Stimulated activated naive CD8-positive, alpha-beta T cell treated with anti-CD3 and anti-CD28 coated beads, Interleukin-15, Interleukin-2, amounts not matched to agents 100 U/mL and 50 U/mL, for 24 hours (primary cell): ENCODE measurements at places on chromosomes 2 and 18.
A peak's percentile ranks its signal among the peaks of the same experiment; 100 is the strongest.

DNA sequence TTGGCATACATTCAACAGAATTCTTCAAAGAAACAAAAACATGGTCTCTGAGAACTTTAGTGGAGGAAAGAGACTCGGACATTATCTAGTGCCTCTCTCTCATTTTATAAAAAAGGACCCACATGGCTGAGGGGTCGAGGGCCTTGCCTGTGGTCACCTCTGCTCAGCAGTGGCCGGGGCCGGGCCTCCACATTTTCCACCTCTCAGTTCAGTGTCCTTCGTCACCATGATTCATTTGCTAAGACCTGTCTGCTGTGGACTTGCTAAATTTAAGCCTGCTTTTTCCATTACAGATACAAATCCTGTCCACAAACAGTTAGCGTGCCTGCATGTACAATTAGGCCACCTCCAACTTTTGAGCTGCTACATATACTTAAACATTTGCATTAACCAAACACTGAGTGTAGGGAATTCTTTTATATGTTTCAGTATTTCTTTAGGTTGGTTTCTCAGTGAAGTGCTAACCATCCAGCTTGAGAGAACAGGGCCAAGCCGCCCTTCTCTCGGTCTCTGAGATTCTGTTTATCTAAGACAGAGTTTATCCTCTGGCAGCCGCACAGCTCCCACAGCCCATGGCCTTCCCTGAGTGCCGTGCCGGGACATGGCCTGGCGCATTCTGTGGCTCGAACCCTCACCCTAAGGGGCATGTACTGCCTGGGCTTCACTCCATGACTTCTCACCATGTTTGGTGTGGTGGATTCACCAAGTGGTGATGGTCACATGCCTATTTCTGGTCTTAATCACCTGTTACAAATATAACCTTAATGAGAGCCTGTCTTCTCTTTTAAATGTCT is 46.2 kb downstream of the COA5 start:
- no peak for DNase-seq

- DNase-seq, result no peak
Observed at GRCh38 chr18:76461692-76462325, 33.2 kb downstream of the ZNF516 start.

DNA sequence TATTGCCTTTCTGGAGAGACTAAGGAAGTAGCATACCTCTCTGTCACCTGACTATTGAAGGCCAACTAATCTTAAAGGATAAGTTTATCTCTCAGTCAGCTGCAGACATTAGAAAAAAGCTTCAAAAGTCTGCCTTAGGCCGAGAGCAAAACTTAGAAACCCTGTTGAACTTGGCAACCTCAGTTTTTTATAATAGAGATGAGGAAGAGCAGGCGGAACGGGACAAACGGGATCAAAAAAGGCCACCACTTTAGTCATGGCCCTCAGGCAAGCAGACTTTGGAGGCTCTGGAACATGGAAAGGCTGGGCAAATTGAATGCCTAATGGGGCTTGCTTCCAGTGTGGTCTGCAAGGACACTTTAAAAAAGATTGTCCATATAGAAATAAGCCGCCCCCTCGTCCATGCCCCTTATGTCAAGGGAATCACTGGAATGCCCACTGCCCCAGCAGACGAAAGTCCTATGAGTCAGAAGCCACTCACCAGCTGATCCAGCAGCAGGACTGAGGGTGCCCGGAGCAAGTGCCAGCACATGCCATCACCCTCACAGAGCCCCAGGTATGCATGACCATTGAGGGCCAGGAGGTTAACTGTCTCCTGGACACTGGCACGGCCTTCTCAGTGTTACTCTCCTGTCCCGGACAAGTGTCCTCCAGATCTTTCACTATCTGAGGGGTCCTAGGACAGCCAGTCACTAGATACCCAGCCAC is 61.5 kb upstream of the FAM98A start:
- no peak for DNase-seq

- peak; percentile 53 for DNase-seq
Observed at GRCh38 chr2:113910110-113910717, 20.3 kb downstream of the ACTR3 start.

DNA sequence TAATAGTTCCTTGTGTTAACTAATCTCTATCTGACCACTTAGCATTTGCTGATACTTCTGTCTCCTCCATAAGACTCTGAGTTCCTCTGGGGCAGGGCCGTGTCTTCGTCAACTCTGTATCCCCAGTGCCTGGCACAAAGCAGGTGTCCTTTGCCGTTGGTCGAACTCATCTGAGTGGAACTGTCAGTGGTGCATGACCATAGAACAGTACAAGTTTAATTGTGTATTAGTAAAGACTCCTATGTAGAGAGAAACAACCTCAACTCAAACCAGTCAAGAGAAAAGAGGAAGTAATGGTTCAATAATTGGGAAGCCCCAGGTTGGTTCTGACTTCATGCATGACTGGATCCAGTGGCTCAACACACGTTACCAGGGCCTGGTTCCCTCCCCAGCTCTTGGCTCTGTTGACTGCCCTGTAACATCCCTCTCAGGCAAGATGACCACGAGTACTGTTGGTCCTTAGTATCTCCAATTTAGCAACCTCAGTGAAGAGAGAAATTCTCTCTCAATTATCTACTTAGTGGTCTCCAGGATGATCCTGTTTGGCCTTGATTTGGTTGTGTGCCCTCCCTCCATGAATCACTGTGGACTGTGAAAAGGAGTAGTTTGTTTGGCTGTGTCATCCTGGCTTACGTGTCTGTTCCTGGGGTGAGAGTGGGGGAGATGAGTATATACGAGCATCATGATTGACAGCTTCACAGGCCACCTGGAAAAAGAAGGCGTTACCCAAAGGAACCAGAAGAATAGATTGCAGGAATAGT is 58.5 kb upstream of the MSH6 start:
- peak; percentile 16 for DNase-seq

- no peak for DNase-seq
Observed at GRCh38 chr18:66727991-66728390, 124.1 kb upstream of the CDH19 start.

GRCh38 chr18:53950545-53950944 is 273.9 kb downstream of the MBD2 start:
- DNase-seq, result no peak

- peak; percentile 90 for DNase-seq
Observed at GRCh38 chr2:174341293-174341994, 6.7 kb downstream of the SP9 start.
